ENCODE measurements at places on chromosomes 7 and 10. TPM values are rescaled to one million over a fixed set of nuclear protein-coding genes. Genes with fewer than 3 reads are reported as not detected.

CDHR3 gene
- 10.1 TPM for polyA plus RNA-seq

TFEC gene
- polyA plus RNA-seq = 1.3 TPM

LEP gene
- not detected for polyA plus RNA-seq

DNA sequence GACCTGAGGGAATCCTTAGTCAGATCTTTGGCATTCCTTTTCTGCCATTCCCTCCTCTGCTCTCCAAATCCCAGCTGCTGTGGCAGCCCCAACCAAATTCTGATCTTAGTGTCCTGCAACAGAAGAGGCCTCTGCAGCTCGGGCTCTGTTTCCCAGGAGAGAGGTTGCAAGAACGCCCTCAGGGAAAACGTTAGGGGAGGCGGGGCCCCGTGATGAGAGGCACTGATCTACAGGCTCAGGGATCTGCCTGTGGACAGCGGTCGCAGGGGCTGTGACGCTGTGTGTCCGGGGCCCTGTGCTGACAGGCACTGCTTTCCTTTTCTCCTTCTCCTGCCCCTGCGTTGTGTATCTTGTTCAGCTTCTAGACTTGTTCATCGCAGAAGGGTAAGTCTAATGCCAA, 57.3 kb upstream of the DPYSL4 start:
- DNase-seq = no peak

GRCh38 chr7:132203021-132203420, 373.2 kb downstream of the PLXNA4 start:
- DNase-seq = no peak

All from muscle of arm (tissue), 14 donors.